Stimulated activated CD4-positive, alpha-beta T cell treated with anti-CD3 and anti-CD28 coated beads, TNF-alpha, amount 100 ng/mL, for 48 hours (primary cell): ENCODE measurements at places on chromosomes 5 and 9.

DNA sequence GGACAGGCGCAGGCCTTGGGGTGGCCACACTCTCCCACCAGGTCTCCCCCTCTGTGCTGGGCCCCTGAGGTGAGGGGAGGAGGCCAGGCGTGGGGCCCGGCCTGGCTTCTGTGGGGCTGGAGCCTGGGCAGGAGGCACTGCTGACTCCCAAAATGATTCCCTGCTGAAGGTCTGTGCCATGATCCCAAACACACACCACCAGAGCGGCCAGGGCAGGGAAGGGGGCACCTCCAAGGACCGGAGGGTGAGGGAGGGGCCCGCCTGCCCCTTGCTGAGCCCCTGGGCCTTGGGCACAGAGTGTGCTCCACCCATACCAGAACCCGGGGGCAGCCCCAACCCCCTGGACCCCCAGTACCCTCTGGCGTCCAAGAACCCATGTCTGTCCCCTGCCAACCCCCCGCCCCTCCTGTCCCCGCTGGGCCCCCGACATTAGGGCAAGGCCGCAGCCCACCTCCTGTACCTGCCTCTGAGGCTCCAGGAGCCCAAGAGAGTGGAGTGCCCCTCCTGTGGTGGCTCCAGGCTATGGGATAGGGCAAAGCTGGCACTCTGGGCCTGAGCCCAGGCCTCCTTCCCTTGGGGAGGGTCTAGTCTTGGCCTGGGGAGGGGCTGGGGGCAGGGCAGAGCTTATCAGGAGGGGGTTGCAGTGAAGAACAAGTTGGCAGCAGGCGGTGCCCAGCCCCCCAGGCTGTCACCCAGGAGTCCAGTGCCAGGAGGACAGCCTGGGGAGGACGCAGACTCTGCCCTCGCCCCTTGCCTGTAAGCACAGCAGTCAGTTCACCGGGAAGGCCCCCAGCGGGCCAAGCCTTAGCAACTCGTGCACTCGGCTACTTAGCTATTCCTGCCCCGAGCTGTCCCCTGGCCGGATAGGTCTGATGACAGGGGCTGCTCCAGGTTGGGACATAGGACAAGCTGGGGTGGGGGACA is 2.6 kb upstream of the EGFL7 start:
- no peak for DNase-seq

- DNase-seq = no peak
These were observed 152.8 kb upstream of the DAP start for GRCh38 chr5:10913841-10914240.

- no peak for DNase-seq
These were observed 898 bp downstream of the STC2 start for GRCh38 chr5:173327084-173327947.

- no peak for DNase-seq
These were observed 126.1 kb downstream of the SV2C start for GRCh38 chr5:76209297-76209696.

- no peak for DNase-seq
These were observed 77.0 kb upstream of the COL5A1 start for GRCh38 chr9:134564431-134565170.

- DNase-seq = no peak
These were observed 412.0 kb downstream of the ACTL7B start for GRCh38 chr9:108443741-108444140.

- no peak for DNase-seq
These were observed 29.5 kb upstream of the SMAD5 start for GRCh38 chr5:136103118-136103517.
